ENCODE measurements at places on chromosomes 3 and 15.

DNA sequence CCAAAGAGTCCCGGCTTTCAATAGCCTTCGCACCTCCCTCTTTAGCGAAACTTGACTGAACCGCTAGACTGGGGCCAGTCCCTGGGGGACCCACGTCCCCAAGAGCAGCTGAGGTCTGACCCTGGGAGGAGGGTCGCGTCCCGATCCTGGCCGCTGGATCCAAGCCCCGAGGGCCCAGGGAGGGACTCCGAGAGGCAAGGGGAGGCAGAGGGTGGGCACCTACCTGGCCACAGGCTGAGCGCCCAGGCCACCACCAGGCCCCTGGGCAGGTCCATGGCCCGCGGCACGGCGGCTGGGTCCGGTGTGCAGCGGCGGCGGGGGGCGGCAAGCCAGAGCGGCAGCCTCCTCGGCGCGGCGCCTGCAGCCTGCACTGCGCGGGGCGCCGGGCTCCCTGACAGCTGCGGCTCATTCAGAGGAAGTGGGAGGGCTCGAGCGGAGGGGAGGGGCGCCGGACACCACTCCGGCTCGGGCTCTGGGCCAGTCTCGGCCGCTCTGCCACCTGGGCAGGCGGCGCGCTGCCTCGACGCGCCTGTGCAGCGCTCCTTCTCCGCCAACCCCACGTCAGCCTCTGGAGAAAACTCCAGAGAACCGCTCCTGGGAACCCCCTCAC, at the start of gene ITGA11:
ITGA11 (minus strand) TSS at position 372 of the 610 bp plus-strand sequence; CDS start at position 275, 97 bp downstream.
- DNase-seq: peak; percentile 19

DNA sequence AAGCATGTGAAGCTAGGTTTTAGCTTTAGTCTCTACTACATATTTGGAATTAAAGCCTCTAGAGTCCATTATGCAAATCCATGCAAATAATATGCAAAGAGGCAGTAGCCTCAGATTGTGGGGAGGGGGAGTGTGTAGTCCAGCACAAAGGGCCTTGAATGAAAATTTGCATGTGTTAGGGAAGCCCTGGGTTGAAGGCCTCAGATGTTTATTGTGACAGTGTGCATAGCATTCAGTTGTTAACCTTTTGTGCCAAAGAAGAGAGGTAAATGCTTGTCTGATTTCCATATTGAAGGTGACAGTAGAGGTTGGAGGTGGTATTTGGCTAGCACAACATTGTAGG, 24.5 kb upstream of the BFSP2 start:
- DNase-seq: no peak

GRCh38 chr15:57598346-57598745, 6.6 kb downstream of the MYZAP start:
- no peak for DNase-seq

- DNase-seq: no peak
Observed at GRCh38 chr3:62284442-62284841, 88.9 kb downstream of the FEZF2 start.

DNA sequence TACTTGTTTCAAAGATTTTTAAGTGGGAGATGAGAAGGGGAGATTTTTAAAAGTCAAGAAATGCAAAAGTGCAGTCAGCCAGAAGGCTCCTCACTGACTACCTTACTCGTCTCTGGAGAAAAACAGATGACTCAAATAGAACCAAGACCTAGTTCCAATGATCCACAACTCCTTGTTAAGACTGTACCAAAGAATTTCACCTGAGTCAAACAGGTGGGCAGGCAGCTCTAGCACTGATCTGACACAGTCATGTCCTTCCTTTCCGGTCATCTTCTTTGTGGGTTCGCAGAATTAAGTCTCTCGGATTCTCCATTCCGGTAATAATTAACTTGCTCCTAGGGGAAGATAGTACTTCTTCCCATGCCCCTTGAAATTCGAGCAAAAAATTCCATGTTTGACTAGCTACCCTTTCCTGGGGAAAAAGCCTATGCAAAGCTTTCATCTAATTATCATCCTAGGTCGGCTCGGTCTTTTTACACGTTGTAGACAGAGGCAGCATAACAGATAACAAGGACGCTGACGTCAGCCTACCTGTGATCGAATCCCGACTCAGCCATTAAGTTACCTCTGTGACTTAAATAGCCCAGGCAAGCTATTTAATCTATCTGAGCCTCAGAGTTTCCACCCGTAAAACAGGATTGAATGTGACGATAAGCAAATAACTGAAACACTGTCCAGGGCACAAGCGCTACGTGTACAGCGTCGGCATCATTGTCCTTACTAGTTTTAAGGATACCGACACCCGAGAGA, 758 bp downstream of the SELENOK start:
- DNase-seq: peak; percentile 56

DNA sequence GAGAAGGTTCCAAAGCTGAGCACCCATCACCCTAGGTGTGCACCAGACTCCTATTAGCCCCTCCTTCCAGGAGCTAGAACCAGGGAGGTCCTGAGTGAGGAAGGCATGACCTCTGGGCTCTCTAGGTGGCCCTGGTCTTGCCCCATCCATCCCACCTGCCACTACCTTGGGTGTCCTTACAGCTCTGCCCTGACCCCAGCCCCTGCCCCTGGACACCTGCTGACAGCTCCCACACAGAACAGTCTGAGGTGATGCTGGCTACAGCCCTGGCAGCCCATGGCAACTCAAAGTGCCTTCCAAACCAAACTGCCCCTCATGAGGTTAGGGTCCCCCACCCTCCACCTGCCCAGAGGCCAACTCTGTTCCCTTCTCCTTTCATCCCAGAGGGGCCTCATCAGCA, 37.2 kb downstream of the GOLGA6A start:
- DNase-seq: no peak

DNA sequence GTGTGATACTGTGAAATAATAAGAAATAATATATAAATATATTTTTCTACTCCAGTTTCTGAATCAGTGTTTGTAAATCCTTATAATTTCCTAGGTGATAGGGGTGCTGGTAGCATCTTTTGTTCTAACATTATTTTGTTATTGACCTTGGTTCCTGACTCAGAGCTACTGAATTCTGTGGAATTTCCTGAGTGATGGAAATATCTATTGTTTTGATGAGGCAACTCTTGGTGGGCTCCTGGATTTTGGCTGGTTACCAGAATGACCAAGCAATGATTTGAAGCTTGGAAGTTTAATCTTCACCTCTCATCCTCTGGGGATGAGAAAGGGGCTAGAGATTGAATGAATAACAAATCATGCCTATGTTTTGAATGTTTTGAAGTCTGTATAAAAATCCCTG, 377.3 kb downstream of the LPP start:
- no peak for DNase-seq

GRCh38 chr15:43278869-43279268, 12.1 kb upstream of the TGM5 start:
- DNase-seq: no peak

GRCh38 chr3:192875971-192876565, 41.6 kb downstream of the MB21D2 start:
- no peak for DNase-seq

DNA sequence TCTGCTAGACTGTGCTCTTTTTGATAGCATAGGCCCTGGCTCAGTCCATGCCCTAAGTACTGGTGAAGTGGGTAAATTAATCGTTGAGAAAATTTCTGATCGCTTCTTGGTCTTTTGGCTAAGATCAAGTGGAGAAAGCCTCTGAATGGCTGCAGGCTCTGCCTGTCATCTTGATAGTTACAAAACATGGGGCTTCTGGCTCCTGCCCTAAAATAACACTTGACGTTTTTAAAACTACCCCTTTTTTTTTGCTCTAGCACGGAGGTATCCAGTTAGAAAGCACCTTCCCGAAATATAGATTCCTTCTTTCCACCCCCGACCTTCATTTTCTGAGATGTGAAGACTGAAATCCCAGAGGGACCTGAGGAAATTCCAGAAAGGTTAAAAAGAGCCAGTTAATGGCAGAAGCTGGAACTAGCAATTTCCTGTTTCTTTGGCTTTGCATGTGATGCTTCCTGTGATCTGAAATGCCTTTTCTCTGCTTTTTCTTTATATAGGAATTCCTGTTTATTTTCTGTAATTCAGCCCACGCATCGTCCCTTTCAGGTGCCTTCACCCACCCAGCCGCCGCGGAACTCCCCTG, 799 bp upstream of the C2CD4B start:
- no peak for DNase-seq

- no peak for DNase-seq
Observed at GRCh38 chr3:46483825-46484224, 14.0 kb upstream of the RTP3 start.

DNA sequence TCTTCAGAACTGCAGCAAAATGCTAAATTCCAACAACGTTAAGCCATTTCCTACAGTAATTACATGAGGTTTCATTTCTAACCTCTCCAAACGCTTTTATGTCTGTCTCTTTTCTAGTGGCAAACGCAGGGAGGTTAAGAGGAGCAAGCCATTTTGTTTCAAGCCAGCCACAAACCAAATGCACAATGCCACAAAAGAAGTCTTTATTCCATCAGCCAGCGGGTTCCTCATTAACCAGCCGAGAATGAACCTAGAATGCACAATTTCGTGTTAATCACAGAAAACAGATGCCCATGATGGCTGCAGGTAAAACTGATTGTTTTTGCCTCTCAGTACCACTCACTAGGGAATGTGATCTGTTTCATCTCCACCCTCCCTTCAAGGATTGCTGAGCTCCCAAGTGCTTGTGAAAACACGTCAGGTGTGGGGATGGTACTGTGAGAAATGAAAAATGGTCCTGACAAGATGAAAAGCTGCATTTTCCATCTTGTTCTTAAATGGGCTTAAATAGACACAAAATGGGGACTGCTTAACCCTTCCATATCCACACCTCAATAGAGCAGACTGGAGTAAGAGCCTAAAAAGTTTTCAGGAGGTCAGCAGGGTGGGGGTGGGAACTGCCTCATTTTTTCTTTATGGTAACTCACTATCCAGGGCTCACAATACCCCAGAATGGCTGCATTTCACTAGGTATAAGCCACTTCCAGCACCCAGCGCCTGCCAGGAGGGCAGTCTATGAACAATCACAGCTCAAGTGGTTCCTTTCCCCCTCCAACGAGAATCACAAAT, 277.1 kb downstream of the MAGI1 start:
- no peak for DNase-seq

GRCh38 chr3:97910931-97911351, 61.3 kb downstream of the RIOX2 start:
- DNase-seq: no peak

- no peak for DNase-seq
Observed at GRCh38 chr3:155232605-155233004, 60.9 kb downstream of the STRIT1 start.

DNA sequence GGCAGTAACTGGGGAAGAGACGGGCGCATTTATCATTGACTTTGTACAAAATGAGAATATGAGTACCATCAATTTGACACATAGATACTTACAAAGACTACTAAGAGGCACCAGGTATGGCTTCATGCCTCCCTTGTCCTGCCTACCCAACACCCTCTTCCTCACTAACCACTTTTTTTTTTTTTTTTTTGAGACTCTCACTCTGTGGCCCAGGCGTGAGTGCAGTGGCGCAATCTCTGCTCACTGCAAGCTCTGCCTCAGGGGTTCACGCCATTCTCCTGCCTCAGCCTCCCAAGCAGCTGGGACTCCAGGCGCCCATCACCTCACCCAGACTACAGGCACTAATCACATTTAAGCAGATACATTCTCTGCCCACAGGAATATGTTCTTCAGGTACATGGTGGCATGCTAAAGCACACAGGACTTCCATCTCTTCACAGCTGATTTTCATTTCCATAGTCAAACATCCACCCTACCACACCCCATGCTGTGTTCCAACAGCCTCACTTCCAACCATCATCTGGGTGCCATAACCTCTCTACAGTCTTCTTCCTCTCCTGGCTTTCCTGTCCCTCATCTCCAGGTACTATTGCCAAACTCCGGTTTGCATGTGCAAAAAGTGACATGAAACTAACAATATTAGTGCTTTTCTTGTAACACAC, 41.7 kb downstream of the RAB27A start:
- DNase-seq: no peak

- DNase-seq: no peak
Observed at GRCh38 chr3:52176180-52176752, 21.7 kb upstream of the ALAS1 start.

GRCh38 chr3:67028001-67028784, 30.1 kb downstream of the KBTBD8 start:
- DNase-seq: no peak

DNA sequence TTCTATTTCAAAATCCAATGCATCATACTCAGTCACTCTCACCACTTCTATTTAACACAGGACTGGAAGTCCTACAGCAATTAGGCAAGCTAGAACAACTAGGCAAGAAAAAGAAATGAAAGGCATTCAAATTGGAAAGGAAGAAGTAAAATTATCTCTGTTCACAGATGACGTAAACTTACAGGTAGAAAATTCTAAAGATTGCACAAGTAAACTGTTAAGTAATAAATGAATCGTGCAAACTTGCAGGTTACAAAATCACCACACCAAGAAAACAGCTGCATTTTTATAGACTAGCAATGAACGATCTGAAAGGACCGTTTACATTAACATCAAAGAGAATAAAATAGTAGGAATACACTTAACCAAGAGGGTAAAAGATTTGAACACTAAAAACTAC, 36.2 kb downstream of the CHST2 start:
- DNase-seq: no peak

DNA sequence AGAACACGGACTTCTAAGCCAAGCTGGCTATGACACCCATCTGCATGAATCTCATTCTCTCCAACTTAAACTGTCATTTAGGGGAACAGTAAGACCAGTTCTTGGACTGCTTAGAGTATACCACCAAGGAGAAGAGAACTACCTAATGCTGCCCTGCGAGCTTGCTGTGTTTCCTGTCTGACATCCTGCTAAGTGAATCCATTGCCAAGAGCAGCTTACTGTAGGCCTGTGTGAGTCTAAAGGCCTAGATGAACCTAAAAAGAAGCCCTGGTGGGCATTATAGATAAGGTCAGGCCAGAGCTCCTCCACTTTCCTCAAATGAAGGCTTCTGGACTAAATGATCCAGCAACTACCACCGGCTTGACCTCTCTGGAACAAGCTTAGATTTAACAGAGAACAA, 15.0 kb downstream of the LZTFL1 start:
- DNase-seq: no peak

DNA sequence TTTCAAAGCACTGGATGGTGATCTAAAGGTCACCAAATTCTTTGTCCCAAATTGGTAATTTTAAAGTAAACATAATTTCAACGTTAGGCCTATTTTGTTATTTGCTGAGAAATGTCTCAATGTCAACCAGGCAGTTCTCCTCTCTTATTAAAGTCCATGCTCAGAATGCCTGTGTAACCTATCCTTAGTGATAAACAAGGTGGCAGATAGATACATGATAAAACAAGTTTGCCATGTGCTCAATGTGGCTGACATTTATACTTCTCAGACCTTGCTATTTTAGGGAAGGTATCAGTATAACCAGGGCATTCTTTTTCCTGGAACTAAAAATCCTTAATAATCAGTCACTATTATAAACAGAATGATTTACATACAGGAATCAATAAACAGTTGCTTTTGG, 8.5 kb downstream of the MBNL1 start:
- no peak for DNase-seq
